Activated naive CD8-positive, alpha-beta T cell treated with anti-CD3 and anti-CD28 coated beads, Interleukin-2, amount 50 U/mL, for 16 hours (primary cell): ENCODE measurements at places on chromosomes 6 and 20.

DNA sequence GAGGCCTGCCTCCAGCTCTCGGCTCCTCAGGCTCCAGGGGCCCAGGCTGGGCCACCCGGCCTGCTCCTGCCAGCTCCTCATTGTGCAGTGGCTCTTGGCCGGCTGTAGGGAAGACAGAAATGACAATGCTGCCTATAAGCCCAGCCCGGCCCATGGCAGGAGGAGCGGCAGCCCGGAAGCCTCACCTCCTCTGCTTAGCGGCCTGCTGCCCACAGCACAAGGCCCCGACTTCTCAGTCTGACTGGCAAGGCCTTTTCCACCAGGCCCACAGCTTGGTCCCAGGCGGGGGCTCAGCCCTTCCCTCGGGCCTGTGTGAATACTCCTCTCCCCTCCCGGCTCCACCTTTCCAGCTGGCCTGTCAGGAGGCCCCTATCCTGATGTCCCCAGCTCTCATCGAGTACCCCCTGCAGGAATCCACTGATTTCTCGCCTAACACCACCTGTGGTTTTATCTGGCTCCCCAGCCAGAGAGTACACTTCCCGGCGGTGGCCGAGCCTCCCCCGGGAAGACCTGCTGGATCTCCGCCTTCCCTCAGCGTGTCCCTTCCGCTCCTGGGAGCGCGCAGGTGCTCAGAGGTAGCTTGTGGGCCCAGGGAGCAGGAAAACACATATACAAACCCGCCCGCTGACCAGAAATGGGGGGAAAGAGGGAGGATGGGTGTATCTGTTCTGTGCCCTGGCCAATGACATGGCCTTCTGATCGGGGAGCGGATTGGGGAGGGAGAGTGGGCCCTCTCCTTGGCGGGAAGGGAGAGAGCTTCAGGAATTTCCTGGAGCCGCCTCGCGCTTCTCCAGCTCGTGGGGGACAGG is 963 bp downstream of the DDRGK1 start:
- DNase-seq, result no peak

GRCh38 chr20:3828798-3829197 is 8.5 kb downstream of the AP5S1 start:
- no peak for DNase-seq

DNA sequence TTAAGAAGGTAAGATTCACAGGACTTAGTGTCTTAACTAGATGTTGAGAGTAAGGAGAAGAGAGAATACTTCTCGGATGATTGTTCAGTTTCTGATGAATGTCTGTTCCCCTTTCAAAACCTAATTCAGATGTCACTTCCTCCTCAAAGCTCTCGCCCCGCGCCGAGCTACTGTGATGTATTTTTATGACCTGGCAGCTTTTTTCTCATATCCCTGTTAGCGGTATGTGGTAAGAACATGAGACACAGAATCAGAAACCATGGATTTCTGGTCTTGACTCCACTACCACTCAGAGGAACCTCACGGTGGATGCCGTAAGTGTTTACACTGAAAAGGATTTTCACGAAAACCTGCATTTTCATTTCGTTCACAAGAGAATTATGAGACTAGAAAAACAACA is 48.4 kb downstream of the CEP43 start:
- DNase-seq, result no peak

DNA sequence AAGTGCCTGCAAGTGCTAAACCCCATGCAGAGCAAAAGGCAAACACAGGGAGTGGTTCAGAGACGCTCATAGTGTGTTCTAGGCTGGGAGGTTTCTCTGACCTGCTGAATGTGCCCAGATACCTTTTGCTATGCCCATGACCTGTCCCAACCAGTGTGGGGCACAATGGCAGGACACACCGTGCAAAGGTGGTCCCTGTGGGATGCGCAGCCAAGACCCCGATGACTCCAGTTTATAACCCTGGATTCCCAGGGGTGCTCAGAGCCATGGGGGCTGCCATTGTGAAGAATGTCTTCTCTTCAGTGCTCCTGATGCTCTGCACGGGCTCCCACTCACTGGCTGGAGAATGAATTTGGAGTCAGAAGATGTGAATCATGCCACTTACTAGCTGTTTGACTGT is 2.2 kb upstream of the NINL start:
- DNase-seq, result no peak

DNA sequence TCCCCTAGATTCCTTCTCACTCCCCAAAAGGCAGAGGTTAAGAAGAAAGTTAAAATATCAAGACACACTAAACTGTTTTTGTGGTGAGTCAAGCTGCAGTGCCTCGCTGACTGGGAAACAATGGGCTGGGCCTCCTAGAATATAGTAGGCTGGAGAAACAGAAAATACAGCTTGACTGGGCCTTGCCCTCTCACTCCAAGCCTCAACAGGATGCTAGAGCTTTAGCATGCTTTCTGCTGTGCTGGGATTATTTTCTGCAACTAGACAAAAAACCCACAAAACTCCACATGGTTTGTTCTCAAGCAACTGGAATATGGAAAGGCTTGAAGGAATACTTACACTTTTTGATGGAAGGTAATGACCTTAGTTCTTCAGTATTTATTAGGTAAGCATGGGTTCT is 27.9 kb downstream of the FOXO3 start:
- DNase-seq, result no peak

DNA sequence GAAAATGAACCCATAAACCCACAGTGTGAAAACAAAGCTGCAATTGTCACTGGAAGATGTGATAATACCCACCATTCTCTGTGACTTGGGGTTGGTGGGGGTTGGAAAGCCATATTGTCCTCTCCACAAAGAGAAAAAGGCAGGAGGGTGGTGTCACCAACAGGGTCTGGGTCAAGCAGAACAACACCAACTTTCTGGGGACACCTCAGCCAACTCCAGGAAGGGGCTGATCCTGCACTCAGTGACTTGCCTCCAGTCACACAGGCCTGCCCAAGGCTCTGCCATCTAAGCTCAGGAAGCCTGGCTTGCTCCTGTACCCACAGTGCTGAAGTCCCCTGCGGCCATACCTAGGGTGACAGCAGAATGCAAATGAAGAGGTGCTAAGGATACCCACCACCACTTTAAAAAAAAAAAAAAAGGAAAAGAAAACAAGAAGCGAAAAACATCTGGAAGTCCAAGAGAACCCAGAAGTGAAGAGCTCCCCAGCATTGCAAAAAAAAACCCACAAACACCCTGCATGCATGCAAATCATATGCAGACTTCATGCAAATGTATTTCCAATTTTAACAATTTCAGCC is 110.6 kb downstream of the PREX1 start:
- no peak for DNase-seq

DNA sequence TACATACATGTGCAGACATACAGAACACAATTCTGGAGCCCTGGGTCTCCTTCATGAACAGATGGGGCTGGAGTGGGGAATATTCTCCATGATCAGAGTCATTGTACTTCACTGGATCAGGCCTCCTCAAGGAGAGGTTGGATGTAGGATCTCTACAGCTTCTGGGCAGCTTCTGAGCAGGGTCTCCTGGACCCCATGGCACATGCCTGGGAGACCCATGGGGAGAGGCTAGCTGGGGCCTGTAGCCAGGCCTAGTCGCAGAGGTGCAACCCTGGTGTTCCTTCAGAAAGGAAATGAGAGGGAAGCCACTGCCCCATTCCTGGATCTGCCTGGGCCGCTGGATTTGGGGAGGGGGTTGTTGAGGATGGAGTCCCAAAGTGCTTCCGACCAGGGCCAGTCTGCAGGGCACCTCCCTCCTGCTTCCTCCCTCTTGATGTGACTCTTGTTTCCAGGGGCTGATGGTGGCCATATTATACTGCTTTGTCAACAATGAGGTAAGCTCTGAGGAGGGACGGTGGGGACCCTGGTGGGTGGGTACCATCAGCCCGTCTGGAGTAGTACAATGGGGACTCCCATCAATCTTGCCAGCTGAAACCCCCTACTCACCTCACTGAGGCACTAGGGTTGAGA is 31.8 kb downstream of the GLP1R start:
- no peak for DNase-seq

DNA sequence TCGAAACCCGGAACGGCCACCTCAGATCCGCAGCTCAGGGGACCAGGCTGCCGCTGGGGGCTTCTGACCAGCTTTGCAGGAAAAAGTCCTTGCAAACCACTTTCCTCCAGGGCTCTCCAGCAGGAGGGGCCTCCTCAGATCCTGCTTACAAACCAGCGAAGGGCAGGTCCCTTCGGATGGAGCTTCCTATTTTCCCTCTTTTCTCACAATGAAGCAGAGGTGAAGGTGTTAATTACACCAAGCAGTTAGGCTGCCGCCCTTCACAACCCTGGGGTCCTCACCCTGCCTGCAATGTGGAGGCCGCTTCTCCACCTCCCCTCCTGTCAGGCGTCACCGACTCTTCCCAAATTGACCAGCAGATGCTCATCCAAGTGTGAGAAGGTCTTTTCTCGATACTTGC is 5.7 kb downstream of the ARHGAP40 start:
- DNase-seq, result no peak

GRCh38 chr6:94751641-94752329 is 825.5 kb upstream of the MANEA start:
- DNase-seq, result no peak

GRCh38 chr6:53930330-53930729 is 135.5 kb downstream of the LRRC1 start:
- no peak for DNase-seq

DNA sequence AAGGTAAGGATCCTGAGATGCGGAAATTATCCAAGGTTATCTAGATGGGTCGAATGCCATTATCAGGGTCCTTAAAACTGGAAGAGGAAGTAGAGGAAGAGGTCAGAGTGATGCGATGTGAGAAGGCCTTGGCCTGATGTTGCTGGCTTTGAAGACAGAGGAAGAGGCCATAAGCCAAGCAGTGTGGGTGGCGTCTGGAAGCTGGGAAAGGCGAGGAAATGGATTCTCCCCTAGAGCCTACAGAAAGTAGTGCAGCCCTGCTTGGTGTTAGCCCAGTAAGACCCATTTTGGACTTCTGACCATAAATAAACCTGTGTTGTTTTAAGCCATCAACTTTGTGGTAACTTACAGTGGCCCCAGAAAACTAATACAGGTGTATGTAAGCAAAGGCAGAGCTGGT is 2.0 kb downstream of the SRXN1 start:
- no peak for DNase-seq

- DNase-seq, result no peak
Measured at GRCh38 chr6:141077355-141078333, 1055.1 kb upstream of the GJE1 start.

DNA sequence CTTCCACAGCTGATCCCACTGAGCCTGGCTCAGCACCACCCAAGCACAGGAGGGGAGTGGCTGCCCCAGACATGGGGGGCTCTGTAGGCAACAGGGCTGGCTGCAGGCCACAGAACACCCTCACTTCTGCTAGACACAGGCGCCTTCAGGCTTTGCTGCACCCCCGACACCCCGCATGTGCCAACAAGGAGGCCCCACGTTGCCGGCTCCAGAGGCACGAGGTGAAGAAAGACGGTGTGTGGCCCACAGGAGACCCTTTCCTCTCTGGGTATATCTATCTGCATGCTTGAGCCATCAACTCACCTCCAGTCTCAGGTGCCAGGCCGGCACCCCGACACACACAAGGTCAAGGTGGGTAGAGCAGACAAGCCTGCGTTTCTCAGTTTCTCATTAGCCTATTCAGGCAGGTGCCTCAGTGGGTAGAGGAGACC is 158.3 kb downstream of the DLL1 start:
- DNase-seq, result no peak

DNA sequence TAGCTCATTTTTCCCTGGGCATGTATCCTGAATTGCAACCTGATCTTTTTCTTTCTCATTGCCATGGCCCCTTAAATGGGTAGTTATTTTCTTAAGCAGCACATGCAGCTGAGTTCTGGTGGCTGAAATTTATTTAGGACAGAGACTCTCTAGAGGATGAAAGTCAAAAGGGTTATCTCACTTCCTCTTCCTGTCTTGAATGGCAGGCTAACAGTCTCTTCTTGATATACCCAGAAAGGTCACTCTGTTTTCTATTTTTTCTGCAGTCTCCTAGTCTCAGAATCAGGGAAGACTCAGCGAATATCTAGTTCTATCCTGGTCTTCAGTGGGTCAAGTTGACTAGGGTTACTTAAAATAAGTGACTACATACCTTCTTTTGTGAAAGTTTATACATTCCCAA is 243.3 kb downstream of the EPHA7 start:
- no peak for DNase-seq

DNA sequence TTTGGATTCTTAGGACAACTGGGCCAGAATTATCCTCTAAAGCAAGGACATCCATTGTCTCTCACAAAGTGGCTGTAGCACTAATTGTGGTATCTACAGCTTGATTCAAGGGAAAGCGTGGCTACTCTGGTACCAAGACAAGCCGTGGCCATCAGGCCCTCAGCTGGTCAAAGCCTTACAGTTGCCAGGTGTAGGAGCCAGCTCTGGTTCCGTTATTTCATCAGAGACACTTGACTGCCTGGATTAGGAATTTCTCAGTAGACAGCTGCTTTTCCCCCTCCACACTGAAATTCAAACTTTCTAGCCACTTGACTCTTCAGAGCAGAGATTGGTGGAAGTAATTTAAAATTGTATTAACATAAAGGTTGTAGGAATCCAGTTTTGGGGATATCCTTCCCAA is 104.2 kb downstream of the ANKS1A start:
- DNase-seq, result no peak

GRCh38 chr6:41321183-41321582 is 14.2 kb upstream of the NCR2 start:
- no peak for DNase-seq

DNA sequence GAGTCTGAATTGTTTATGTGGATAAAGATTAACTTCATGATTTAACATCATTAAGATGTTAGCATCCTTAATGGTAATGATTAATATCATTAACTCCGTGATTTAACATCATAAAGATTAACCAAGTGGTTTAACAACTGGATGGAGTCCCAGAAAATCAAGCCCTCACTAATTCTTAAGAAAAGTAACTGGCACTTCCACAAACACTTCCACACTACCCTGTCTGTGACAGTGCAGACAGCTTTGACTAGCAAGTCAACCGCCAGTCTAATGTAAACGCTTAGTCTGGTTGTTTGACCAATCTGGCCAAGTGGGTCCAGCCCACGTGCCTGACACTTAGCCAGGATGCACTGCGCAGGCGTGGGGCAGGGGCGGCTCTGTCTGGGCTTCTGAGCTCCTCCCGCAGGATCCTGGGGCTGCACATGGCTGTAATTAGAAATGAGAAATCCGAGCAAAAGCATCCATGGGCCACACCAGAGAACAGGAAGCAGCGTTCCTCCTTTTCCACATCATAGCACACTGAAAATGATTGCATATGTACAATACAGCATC is 424.2 kb downstream of the FOXA2 start:
- DNase-seq, result no peak

DNA sequence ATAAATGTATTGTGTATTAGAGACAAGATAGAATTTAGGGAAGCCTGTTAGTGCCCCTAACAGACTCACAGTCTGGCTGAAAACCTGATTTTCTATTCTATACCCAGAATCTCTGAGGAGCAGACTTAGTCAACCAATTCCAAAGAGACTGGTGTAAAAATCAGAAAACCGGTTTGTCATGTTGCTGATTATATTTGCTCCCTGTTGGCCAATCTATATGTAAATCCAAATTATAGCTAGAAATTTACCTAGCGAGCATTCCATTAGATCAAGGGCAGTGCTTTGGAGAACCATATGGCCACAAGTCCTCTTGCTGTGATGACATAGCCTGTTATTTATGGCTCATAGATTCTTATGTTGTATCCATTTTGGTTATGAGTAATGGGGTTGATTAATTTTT is 4.8 kb downstream of the NFYA start:
- no peak for DNase-seq

GRCh38 chr6:79421707-79422484 is 115.3 kb downstream of the LCA5 start:
- DNase-seq, result no peak

GRCh38 chr20:33648396-33649004 is 13.6 kb upstream of the C20orf144 start:
- no peak for DNase-seq

GRCh38 chr20:56440346-56441007 is 27.9 kb upstream of the RTF2 start:
- peak; percentile 27 for DNase-seq
